ENCODE measurements at places on chromosomes 13 and 19.

- DNase-seq = no peak
Measured at GRCh38 chr13:37230346-37230745, 124.9 kb upstream of the CSNK1A1L start.

DNA sequence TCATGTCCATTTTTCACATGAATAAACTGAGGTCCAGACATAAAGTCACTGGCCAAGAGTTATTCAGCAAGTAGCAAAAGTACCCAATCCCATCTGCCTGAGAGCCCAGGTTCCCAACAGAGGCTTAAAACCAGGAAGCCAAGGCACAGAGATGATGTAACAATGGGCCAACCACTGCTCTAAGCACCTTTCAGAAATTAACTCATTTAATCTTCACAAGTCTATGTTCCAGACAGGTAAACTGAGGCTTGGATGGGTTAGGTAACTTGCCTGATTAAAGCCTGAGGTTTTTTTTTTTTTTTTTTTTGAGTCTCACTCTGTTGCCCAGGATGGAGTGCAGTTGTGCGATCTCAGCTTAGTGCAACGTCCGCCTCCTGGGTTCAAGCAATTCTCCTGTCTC lies 4.0 kb upstream of the DYRK1B start:
- no peak for DNase-seq

DNA sequence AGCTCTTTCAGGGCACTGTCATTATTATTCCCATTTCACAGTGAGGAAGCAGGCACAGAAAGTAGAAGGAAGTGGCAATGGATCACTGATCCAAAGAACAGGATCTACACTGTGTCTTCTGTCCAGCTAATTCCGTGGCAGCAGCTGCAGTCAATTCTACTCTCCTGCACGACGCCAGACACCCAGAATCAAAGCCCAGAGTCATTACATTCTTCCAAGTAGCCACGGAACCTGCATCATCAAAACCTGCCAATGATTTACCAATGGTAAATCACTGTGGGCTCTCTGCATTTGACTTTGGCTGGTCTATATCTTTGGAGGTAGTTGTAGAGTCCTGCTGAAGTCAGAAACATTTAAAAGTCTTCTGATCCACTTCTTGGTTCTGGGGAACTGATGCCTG lies 767.7 kb downstream of the LIG4 start:
- no peak for DNase-seq

DNA sequence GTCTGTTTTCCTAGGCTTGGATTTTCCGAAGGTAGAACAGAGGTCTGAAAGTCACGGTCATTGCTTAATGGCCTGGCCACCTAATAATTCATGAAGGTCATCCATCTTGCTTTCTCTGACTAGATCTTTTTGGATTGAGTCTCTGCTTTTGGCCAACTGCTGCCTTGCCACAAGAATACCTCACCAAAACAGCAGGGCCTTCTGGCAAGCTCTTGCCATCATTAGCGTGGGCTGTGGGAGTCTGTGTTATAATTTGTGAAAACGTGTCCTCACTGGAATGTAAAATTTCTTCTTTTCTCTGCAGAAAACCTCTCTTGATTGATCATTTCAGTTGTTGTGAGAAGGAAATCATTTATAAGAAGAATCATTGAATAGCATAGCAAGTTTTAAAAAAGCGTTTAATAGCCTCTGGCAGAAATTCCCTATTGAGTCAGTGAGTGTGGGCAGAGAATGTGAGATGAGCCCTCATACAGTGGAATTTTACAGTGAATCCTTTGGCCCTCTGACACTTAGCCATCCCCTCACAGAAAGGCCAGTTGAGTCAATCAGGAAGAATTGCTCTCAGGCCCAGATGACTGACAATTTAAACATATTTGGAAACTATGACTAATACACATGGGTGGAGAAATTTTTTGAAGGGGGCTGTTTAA lies 43.2 kb upstream of the ERICH6B start:
- no peak for DNase-seq

DNA sequence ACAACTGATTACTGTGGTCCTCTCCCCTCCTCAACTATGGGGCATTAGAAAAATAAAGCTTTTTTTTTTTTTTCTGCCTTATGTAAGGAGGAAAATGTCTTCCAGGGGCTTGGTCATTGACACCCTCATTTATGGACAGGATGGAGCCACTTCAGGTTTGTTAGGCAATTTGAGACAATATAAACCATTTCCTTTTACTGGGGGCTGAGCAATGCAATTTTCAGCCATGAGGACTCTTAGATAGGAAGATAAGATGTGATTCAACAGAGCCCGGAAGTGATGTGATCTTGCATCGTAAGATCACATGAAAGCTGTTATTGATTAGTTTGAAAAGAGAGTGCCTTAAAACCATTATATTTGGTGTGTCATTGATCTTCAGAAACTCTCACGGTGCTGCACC lies 210.8 kb downstream of the OXGR1 start:
- DNase-seq = no peak

DNA sequence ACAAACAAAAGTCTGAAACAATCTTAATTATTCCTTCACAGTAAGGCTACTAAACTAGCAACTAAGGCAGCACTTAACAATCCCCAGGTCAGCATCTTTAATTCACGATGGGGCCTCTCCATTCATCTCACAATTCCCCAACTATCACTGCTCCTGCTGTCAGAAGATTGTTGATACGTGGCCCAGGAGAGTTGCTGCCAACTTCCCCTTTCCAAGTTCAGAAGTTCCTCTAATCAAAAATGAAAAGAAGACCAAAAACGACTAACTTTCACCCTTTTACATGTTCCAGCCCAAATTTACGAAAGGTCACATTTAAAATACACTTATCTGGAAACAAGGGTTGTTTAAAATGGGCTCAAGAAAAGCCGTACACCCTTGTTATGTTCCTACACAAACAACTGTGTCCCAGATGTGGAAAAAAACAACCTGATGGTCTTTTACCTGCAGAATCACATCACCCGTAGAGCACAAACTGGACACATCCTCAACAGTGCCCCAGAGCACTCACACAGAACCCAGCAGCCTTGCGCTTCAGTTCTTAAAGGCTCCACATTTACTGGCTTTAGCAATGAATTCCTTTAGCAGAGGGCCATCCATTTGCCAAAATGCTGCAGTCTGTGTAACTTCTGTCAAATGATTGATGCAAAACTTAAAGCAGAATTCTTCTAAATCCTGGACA lies 38.0 kb downstream of the PHF11 start:
- DNase-seq = no peak

- DNase-seq = no peak
Measured at GRCh38 chr13:110511509-110512181, 49.9 kb downstream of the RAB20 start.

- DNase-seq = no peak
Measured at GRCh38 chr19:2636141-2636896, 66.2 kb downstream of the GNG7 start.

DNA sequence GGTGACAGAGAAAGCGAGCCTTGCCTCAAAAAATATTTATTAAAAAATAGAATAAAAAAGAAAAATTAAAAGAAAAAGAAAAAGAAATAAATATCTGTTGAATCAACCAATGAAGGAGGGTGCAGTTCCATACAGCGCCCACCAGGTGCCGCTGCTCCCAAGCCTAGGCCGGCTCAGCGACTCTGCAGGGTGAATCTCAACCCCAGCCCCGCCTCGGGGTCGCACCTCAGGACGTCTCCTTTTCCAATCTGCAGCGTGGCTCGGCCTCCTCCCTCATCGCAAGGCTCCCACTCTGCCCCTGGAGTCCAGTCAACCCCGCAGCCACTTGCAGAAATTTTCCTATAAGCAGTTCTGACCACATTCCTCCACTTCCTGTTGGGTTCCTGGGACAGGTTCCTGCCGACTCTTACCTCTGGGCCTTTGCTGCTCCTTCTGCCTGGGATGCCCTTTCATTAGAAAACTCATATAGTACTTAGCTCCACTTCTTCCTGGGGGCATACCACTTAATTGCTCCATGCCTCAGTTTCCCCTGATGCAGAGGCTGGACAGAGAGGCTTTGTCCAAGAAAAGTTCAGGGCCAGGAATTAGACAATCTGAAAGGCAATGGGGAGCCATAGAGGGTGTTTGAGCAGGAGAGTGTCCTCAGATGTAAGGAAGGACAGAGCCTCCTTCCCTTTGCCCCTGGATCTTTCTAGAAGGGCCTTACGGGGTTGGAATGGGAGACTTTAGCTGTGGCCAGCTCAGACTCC lies 24.3 kb downstream of the NFILZ start:
- DNase-seq = peak; percentile 52

DNA sequence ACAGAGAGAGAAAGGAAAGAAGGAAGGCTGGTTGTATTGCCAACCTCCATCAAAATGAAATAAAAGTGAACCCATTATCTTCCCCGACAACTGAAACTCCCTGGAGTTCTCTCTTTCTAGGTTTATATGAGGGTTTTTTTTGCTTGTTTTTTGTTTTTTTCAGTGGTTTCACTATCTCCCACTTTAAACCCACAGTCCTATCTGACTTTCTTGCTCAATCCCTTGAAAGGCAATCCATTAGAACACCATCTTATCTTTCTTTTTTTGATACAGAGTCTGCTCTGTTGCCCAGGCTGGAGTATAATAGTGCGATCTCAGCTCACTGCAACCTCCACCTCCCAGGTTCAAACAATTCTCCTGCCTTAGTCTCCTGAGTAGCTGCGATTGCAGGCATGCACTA lies 158.0 kb upstream of the MIR17HG start:
- no peak for DNase-seq

DNA sequence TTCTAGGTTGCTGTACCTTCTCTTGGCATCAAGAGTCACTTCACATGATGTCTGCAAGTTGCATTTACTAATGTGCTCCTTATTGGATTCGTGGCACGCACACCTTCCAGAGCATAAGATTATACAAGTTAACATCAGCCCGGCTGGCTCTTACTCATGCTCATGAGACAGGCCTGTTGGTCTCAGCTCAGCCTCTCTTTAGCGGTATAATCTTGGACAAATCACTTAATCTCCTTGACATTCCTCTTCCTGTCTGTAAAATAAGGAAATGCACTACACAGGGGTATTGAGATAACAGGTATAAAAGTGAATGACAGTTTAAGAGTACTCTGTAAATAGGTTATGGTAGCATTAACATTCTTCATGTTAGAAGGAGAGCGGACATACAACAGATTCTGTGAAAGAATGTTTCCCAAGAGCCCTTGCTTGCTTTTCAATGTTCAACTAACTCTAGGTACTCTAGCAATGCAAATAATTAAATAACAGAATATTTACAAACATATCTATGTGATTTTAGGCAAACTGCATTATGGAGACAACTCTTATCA lies 181.1 kb downstream of the FGF14 start:
- DNase-seq = no peak

DNA sequence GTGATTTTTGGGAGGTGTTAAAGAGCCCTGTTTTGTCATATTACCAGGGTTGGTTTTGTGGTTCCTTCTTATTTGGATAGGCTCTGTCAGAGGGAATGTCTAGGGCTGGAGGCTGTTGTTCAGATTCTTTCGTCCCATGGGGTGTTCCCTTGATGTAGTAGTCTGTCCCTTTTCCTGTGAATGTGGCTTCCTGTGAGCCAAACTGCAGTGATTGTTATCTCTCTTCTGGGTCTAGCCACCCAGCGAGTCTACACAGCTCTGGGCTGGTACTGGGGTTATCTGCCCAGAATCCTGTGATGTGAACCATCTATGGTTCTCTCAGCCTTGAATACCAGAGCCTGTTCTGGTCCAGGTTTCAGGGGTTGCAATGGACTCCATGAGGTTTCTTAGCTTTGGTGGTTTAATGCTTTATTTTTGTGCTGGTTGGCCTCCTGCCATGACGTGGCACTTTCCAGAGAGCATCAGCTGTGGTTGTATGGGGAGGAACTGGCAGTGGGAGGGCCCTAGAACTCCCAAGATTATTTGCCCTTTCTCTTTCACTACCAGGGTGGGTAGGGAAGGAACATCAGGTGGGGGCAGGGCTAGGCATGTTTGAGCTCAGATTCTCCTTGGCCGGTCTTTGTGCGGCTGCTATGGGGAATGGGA lies 78.8 kb downstream of the SPRY2 start:
- no peak for DNase-seq

- no peak for DNase-seq
Measured at GRCh38 chr13:37392389-37392788, 206.2 kb downstream of the POSTN start.

DNA sequence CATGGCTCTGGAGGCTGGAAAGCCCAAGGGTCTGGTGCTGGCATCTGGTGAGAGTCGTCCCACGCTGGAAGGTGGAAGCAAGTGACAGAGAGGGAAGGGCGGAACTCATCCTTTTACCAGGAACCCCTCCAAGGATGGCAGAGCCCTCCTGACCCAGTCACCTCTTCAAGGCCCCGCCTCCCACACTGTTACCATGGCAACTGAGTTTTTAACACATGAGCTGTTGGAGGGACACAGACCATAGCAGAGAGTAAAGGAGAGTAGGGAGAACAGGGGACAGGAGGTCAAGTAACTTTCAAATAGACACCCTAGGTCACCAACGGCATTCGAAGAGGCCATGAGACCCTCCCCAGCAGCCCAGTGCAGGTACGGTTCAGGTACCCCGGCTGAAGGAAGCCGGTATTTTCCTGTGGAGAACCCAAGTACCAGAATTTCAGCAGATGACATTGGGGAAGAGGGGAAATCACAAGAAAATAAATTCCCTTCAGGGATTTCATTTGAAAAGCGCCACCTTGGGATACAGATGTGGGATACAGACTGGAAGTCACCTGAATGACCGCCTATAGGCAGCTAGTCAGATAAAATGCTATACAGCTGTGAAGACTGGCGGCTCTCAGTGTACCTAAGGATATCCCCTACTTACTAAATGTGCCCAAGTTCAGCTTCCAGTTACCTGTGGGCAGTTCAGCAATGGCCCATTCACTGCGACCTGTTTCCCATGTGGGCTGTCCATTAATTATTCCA lies 8.0 kb downstream of the IL17D start:
- no peak for DNase-seq

DNA sequence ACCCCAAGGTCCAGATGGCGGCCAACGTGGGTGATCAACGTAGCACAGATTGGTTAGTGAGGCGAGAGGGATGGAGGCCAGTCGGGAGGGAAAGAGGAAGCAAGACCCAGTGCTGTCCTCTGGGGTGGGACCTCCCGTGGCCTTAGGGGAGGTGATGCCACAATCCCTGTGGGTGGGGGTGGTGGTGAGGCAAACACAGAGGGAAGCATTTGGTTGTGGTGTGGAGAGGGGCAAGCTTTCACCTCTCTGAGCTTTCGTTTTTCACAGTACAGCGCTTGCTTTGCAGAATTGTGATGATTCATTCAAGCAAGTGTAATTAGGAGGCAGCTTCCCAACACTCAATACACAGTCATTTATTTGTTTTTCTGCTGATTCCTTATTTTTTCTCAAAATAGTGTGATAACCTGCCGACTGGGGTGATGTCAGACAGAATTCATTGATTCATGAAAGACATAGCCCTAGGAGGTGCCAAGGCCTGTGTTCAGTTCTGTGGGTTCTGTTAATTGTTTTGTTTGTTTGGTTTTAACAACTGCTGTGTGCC lies 2.4 kb downstream of the LENG8 start:
- no peak for DNase-seq
